ENCODE measurements at places on chromosomes 16 and 17. TPM values are rescaled to one million over a fixed set of nuclear protein-coding genes. Genes with fewer than 3 reads are reported as not detected.
A peak's percentile ranks its signal among the peaks of the same experiment; 100 is the strongest.

DNA sequence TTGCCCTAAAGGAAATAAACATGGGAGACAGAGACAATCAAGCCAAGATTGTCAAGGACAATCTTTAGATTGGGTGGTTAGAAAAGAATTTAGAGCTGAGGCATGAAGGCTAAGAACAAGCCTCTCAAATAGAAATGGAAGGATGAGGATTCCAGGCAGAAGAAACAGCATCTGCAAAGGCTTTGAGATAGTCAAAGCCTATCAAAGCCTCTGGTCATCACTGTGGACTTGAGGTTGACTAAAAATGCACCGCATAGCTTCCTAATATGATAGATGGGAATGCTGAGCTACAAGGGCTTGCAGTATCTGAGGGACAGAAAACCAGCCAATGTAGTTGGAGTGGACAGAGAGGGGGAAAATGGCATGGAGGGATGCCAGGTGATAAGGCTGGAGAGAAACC lies 109.8 kb upstream of the FAM20A start:
- H3K27me3 ChIP-seq = peaks cover 3% of the 10 kb centered on the region
- peak overlapping the region; percentile 16 for H3K27ac ChIP-seq
- DNase-seq = no peak
- H3K36me3 ChIP-seq = no peaks in the 10 kb centered on the region
- peaks cover 29% of the 10 kb centered on the region for H3K4me1 ChIP-seq

DNA sequence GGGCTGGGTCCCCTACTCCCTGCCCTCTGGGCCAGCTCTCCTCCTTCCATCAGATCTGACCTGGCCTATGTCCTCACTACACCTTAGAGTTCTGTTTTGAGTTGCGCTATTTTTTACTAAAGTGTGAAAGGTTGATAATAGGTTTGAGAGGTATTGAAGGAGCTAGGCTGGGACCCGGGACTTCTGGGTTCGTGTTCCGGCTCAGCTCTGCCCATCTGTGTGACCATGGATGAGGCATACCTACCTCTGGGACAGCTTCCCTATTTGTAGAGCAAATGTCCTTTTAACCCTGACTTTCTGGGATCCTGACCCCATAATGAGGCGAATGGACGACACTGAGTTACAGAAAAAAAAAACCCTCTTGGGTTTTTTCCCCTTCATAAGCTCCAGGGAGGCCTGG lies 36.0 kb downstream of the IL21R start:
- no peaks in the 10 kb centered on the region for H3K27me3 ChIP-seq
- no peak for DNase-seq
- no peaks in the 10 kb centered on the region for H3K36me3 ChIP-seq

DNA sequence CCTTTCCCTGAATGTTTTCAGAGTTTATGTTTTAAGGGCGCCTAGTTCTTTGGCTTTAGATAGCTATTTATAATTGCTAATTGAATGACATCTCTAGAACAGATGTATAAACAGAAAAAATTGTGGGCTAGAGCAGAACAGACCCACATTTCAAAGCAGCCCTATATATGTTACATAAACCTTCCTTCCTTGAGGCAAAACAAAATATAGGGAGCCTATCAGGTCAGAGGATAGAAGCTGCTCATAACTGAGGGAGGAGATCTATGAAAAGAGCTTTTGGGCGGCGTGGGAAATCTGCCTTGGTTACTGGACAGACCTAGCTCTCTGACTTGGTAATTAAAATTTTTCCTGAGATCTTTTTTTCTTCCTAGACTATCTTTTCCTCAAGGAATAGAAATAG lies 68.4 kb downstream of the SPAG9 start:
- H3K4me1 ChIP-seq = peaks cover 34% of the 10 kb centered on the region
- DNase-seq = no peak

- no peaks in the 10 kb centered on the region for H3K4me1 ChIP-seq
- no peak for DNase-seq
- H3K36me3 ChIP-seq = no peaks in the 10 kb centered on the region
- H3K4me3 ChIP-seq = no peak overlapping the region
Measured at GRCh38 chr17:78476973-78477372, 98.5 kb downstream of the PGS1 start.

GRCh38 chr17:6651919-6652452 lies 424 bp downstream of the C17orf100 start:
- peaks cover 27% of the 10 kb centered on the region for H3K27me3 ChIP-seq
- peaks cover 12% of the 10 kb centered on the region for H3K36me3 ChIP-seq
- peak overlapping the region; percentile 99 for H3K4me3 ChIP-seq
- no peak for DNase-seq

DNA sequence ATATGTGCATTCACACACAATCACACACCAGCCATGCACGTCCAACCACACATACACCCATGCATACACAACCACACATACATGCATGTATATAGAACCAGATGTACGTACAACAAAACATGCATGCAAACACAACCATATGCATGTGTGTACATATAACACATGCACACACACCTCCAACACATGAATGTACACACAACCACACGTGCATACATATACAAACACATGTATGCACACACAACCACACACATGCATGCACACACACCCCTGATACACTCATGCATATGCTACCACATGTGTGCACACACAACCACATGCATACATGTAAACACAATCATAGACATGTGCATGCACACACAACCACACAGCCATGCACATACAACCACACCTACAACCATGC lies 52.0 kb upstream of the SDK2 start:
- no peak for DNase-seq
- peaks cover 23% of the 10 kb centered on the region for H3K27me3 ChIP-seq
- H3K4me3 ChIP-seq = no peak overlapping the region

DNA sequence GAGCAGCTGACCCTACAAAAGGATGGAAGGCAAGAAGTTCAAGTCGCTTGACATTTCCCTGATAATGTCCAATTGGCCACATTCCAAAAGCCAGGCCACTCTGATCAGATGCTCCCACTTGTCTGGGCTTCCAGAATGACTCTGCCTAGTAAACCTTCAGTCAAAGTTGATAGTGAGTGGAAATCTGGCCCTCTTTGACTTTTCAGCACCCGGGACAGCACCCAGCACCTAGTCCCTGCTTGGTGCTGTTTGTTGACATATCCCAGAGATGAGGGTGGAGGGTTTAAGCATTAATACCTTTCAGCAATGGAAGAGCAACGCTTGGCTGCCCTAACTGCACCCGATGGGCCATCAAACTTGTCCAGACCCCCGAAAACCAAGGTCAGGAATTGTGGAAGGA lies 131.3 kb downstream of the AIPL1 start:
- H3K4me1 ChIP-seq = no peaks in the 10 kb centered on the region
- no peak for DNase-seq
- no peak overlapping the region for H3K27ac ChIP-seq
- no peaks in the 10 kb centered on the region for H3K36me3 ChIP-seq

- H3K4me1 ChIP-seq = peaks cover 13% of the 10 kb centered on the region
- no peak overlapping the region for H3K4me3 ChIP-seq
- no peak for DNase-seq
- peaks cover under 1% of the 10 kb centered on the region for H3K36me3 ChIP-seq
Measured at GRCh38 chr16:84026606-84027005, 16.0 kb downstream of the SLC38A8 start.

DNA sequence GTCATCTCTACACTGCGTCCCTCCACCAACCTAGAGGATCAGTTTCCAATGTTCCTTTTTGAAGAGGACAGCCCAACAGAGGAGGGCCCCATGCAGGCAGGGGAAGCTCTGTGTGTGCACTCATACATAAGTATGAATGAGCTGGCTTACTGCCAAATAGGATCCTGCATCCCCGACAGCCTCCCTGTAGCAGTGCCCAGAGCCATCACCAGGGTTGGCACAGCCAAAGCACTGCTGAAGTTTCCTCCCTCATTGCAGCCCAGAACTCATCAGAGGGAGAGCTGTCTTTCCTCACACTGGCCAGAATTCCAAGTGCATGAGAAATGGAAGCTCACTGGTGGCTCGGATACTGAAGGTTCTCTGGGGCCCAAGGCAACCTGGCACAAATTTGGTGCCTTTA lies 114.4 kb downstream of the ASIC2 start:
- no peak for DNase-seq
- no peaks in the 10 kb centered on the region for H3K36me3 ChIP-seq
- H3K4me1 ChIP-seq = no peaks in the 10 kb centered on the region
- no peak overlapping the region for H3K4me3 ChIP-seq
- no peak overlapping the region for H3K27ac ChIP-seq

- peaks cover 23% of the 10 kb centered on the region for H3K4me1 ChIP-seq
- no peak overlapping the region for H3K4me3 ChIP-seq
- no peak for DNase-seq
- no peak overlapping the region for H3K27ac ChIP-seq
Measured at GRCh38 chr17:42922294-42922693, 21.7 kb downstream of the G6PC1 start.

DNA sequence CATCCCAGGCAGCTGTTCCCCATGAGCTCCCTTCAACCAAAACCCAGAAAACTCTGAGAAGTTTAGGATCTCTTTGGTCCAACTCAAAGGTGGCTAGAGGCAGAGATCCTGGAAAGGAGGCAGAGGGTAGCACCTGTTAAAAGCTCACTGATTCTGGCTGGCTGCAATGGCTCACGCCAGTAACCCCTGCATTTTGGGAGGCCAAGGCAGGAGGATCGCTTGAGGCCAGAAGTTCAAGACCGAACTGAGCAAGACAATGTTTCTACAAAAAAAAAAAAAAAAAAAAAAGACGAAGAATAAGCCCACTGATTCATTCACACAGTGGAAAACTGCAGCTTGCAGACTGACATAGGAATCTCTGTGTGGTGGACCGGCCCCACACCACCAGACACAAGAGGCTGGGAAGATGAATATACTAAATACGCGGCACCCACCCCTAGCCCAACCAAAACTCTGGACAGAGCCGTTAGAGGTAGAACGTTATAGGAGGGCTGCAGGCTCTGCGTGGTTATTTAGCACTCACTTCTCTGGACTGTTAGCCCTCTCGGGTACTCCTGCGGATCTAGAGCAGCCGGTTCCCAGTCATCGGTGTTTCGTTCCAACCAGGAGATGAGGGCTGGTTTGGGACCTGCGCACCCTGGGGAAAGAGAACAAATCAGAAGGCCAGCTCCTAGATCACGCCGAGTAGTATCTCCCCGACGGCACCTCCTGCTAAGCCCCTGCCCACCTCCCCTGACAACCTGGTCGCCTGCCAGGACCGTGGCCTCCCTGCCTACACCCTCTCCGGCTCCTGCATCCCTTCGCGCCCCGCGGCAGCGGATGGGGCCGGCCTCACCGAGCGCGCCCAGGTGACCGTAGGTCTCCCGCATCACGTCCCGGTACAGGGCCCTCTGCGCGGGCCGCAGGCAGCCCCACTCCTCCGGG lies 925 bp downstream of the ZNF689 start:
- peak overlapping the region; percentile 94 for H3K27ac ChIP-seq
- peaks cover 22% of the 10 kb centered on the region for H3K36me3 ChIP-seq
- H3K4me1 ChIP-seq = peaks cover 9% of the 10 kb centered on the region
- peak; percentile 87 for DNase-seq
- no peaks in the 10 kb centered on the region for H3K27me3 ChIP-seq

DNA sequence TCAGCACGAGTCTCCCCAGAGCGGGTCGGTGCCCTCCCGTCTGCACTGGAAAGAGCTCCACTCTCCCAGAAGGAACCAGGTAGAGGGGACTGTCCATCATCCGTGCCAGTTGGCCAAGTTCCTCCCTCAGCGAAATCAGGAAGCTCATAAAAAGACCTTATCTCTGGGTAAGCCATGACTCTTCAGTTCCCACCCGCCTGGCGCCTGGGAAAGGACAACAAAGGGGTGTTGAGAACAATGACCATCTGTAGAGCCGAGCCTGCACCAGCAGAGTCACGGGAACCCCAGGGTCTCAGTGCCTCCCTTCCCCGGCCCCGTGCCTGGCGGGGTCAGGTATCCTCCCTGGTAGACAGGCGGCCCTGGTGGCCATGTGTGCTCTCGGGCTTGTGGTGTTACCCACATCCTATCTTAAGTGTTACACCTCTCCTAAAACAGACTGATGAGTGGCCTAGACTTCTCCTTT lies 190.7 kb downstream of the AXIN2 start:
- no peak overlapping the region for H3K27ac ChIP-seq
- peaks cover 45% of the 10 kb centered on the region for H3K27me3 ChIP-seq
- no peak for DNase-seq
- no peaks in the 10 kb centered on the region for H3K4me1 ChIP-seq

TOP2A gene
- 43.3 TPM for total RNA-seq

TPSD1 gene
- total RNA-seq = not detected

SLC16A6 gene
- 2.7 TPM for total RNA-seq

CBFA2T3 gene
- not detected for total RNA-seq

HAP1 gene
- 0.24 TPM for total RNA-seq

SHBG gene
- total RNA-seq = 0.97 TPM

PIEZO1 gene
- 174 TPM for total RNA-seq

HEATR9 gene
- total RNA-seq = not detected

Data from osteocyte (in vitro differentiated cells).